ENCODE measurements at places on chromosomes 12 and 14.
A peak's percentile ranks its signal among the peaks of the same experiment; 100 is the strongest.

- no peak for DNase-seq
Measured at GRCh38 chr14:79256380-79256779, 954.9 kb downstream of the DIO2 start.

DNA sequence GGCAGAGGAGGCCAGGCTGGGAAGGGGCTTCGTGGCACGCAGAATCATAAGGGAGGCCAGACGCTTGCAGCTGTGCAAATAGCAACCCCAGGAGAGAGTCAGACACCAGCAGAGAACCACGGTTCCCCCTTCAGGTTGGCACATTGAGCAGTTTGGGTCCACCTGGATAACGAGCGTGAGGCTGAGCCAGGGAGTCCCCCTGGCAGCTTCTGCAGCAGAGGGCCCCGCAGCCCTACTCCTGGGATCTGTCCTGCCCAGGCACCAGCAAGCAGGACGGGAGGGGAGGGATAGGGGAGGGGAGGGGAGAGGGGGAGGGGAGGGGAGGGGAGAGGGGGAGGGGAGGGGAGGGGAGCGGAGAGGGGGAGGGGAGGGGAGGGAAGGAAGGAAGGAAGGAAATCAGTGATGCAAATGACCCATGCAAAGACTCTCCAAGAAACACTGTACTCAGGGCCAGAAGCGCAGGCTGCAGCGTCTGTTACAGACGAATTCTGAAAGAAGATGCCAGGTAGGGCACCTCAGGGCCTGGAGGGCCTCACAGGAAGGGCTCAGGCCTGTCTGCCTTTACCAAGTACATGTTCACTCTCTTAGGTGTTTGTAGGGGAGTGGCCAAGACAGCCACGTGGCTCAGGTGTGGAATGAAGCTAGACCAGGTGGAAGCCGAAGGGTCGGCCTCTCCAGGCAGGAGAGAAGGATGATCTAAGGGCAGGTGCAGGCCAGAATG, 32.3 kb upstream of the MMP17 start:
- DNase-seq, result peak; percentile 33

DNA sequence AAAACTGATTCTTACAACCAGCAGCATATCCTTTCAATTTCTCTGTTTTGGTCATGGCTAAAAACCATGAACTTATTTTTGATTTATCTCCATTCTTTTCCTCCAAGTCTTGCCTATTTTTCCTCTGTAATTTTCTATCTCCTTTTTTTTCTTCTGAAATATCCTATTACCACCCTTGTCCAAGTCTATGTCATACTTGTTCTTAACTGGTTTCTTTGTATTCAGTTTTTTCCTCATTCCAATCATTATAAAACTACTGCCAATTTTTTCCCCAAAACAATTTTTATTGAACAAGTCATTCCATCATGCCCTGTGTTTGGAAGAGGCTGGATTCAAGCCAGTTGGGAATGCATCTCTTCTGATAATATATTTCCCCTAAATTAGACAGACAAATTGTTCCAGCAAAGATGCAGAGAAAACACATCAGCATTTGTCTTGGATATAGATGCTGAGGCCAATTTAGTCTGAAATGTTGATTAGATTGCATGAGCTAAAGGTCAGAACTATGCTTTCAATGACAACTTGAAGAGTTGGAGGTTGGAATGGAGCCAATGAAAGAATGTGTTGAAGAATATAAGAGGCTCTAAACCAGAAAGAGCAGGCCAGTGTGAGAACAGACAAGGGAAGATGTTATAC, 30.7 kb downstream of the OTOGL start:
- DNase-seq, result no peak

GRCh38 chr12:118307069-118307954, 65.4 kb downstream of the TAOK3 start:
- no peak for DNase-seq

GRCh38 chr14:80313806-80314205, 102.5 kb upstream of the DIO2 start:
- DNase-seq, result no peak

- DNase-seq, result no peak
Measured at GRCh38 chr14:92224358-92224954, 98.5 kb upstream of the SLC24A4 start.

- no peak for DNase-seq
Measured at GRCh38 chr12:93460003-93460402, 7.3 kb upstream of the MRPL42 start.

DNA sequence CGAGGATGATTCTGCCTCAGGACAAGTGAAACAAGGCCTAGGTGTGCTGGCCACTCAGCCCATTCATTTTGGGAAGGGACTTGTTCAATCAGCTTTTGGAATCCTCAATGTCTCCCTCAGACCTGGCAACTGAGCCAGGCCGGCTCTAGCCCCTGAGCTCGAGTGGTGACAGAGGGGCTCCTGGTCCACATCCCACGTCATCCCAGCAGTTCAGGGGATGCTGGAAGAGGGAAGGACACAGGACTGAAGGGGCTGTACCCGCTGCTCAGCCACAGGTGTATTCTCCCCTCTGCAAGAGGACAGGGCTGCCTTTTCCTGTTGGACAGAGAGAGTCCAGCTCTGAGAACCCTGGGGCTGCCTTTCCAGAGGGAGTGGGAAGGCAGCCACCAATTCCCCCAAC, 244.6 kb upstream of the SFSWAP start:
- no peak for DNase-seq

- no peak for DNase-seq
Measured at GRCh38 chr12:31752450-31752849, 23.6 kb upstream of the AMN1 start.

- no peak for DNase-seq
Measured at GRCh38 chr14:80919622-80920021, 21.9 kb downstream of the CEP128 start.
